ENCODE measurements at places on chromosomes 16 and 17. TPM values are rescaled to one million over a fixed set of nuclear protein-coding genes. Genes with fewer than 3 reads are reported as not detected.

- H3K4me1 ChIP-seq = peaks cover 9% of the 10 kb centered on the region
- no peak overlapping the region for H3K4me3 ChIP-seq
- peak overlapping the region; percentile 71 for H3K27ac ChIP-seq
- no peaks in the 10 kb centered on the region for H3K27me3 ChIP-seq
- no peaks in the 10 kb centered on the region for H3K36me3 ChIP-seq
Measured at GRCh38 chr17:80426671-80427326, 11.8 kb downstream of the ENDOV start.

DNA sequence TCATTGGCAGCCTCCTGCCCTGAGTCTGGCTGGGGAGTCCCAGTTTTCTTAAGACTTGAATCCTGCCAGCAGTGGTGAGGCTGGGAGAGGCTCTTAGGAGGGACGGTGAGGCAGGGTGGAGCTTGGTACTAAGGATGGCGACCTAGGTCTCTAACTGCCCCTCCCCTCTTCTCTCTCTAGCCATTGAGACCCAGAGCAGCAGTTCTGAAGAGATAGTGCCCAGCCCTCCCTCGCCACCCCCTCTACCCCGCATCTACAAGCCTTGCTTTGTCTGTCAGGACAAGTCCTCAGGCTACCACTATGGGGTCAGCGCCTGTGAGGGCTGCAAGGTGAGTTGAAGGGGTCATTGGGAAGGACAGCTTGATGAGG lies 16.4 kb downstream of the GJD3 start:
- H3K4me3 ChIP-seq = no peak overlapping the region
- no peaks in the 10 kb centered on the region for H3K36me3 ChIP-seq
- H3K27ac ChIP-seq = peak overlapping the region; percentile 41
- H3K27me3 ChIP-seq = no peaks in the 10 kb centered on the region
- DNase-seq = no peak

- H3K27me3 ChIP-seq = no peaks in the 10 kb centered on the region
- H3K36me3 ChIP-seq = no peaks in the 10 kb centered on the region
- H3K4me1 ChIP-seq = no peaks in the 10 kb centered on the region
- DNase-seq = no peak
- no peak overlapping the region for H3K27ac ChIP-seq
- no peak overlapping the region for H3K4me3 ChIP-seq
Measured at GRCh38 chr16:1117176-1117900, 21.3 kb upstream of the C1QTNF8 start.

DNA sequence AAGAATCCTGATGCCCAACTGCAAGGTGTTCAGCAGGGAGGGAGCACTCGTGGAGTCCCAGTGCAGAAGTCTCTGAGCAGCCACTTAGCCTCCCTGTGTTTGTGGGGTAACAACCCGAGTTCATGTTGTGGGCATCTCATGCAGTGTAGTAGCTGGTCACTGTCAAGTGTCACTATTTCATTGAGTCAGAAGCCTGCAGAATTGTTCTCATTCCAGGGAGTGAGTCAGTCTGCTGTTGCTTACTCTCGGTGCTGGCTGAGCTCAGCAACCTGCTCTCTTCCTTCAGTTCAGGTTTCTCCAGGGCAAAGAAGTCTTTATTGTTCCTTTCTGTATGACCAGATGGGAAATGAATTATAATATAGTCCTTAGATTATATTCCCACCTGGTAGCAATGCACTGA lies 24.1 kb downstream of the HMOX2 start:
- no peak for DNase-seq
- peaks cover 66% of the 10 kb centered on the region for H3K4me1 ChIP-seq
- H3K4me3 ChIP-seq = no peak overlapping the region
- H3K36me3 ChIP-seq = no peaks in the 10 kb centered on the region

- peak overlapping the region; percentile 72 for H3K27ac ChIP-seq
- peak overlapping the region; percentile 97 for H3K4me3 ChIP-seq
- H3K27me3 ChIP-seq = peaks cover 12% of the 10 kb centered on the region
- H3K4me1 ChIP-seq = peaks cover 56% of the 10 kb centered on the region
- no peaks in the 10 kb centered on the region for H3K36me3 ChIP-seq
- DNase-seq = peak; percentile 90
Measured at GRCh38 chr17:14302431-14303099, 1.7 kb downstream of the HS3ST3B1 start.

DNA sequence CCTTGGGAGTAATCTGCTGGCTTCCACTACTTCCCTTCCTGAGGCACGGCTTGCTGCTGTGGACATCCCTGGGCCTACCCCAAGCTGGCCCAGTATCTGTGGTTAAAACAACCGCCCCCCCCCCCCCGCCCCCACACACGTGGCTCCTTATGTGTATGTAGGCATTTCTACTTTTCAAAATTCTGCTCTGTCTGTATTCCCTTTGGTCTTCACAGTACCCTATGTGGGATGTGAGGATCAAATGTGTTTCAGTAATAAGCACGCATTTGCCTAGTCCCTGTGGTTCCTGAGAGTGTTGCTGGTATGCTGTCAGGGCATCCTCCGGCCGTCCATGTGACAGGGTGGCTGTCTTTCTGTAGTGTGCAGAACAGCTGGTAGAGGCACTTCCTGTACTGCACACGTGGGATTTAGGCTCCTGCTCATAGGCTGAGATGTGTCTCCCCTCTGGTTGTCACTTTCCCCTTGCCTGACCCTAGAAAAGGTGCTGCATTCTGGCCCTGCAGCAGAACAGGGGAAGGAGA lies 2.2 kb downstream of the NT5M start:
- peak overlapping the region; percentile 79 for H3K4me3 ChIP-seq
- H3K4me1 ChIP-seq = peaks cover 23% of the 10 kb centered on the region
- peak overlapping the region; percentile 84 for H3K27ac ChIP-seq
- peak; percentile 76 for DNase-seq

DNA sequence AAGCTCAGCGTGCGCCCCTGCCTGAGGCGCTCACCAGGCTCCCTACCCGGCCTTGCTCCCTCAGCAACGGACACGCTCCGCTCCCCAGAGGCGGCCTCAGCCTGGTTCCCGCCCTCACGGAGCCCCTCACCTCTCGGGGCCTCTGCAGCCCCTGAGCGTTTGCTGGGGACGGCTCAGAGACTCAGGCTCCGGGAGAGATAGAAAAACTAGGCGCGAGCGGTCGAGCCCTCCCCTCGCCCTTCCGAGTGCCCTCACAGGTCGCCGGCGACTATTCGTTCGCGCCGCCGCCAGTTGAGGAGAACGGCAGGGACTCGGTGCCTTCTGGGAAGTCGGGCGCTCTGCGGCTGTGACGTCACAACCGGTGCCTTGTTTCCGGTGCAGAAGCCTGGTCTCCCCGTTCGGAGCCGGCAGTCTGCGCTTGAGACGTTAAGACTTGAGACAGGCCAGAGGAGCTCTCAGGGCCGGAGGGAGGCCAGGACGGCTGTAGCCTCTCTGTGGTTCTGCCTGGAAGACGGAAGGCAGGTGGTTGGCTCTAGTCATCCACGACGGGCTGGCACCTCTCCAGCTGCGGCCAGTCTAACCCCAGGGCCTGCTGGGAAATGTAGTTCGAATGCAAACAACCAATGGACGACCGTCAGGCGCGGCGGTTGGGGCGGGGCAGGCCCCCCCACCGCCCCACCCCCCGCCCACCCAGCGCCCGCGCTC lies at the start of gene ZNF200:
TSS of gene ZNF200 (minus strand) at position 302 of the 705 bp plus-strand sequence. CDS start 1,403 bp downstream, outside the sequence.
- peak; percentile 96 for DNase-seq
- H3K4me1 ChIP-seq = peaks cover 23% of the 10 kb centered on the region
- H3K27ac ChIP-seq = peak within 1 kb of the TSS; percentile 96

GRCh38 chr17:27242951-27243350 lies 51.0 kb upstream of the WSB1 start:
- H3K4me1 ChIP-seq = peaks cover 51% of the 10 kb centered on the region
- no peak overlapping the region for H3K4me3 ChIP-seq
- no peak for DNase-seq

DNA sequence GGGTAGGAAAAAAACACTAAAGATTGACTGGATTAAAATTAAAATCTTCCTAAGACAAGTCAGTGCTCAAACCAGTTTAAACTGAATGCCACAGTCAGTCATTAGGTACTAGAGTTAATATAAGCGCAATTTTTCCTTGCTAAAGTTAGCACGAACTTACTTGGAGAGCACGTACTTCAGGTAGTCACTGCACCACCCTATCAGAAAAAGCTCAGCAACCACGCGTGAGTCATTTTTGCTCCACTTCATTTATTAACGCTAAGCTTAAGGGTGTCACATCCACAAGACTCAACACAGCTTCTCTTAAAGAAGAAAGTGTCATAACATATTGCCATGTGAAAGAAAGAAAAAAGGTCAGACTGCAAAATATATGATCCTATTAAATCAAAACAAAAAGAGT lies 53.1 kb downstream of the TEX2 start:
- no peak overlapping the region for H3K27ac ChIP-seq
- no peaks in the 10 kb centered on the region for H3K27me3 ChIP-seq
- no peak for DNase-seq
- H3K4me1 ChIP-seq = peaks cover 5% of the 10 kb centered on the region

- no peak overlapping the region for H3K27ac ChIP-seq
- no peak for DNase-seq
- no peaks in the 10 kb centered on the region for H3K36me3 ChIP-seq
- H3K27me3 ChIP-seq = peaks cover 32% of the 10 kb centered on the region
- H3K4me1 ChIP-seq = no peaks in the 10 kb centered on the region
- no peak overlapping the region for H3K4me3 ChIP-seq
Measured at GRCh38 chr16:55503726-55504550, 4.9 kb upstream of the LPCAT2 start.

GRCh38 chr17:42141382-42141781 lies 13.4 kb downstream of the RAB5C start:
- no peak overlapping the region for H3K27ac ChIP-seq
- H3K27me3 ChIP-seq = no peaks in the 10 kb centered on the region
- no peak for DNase-seq
- no peak overlapping the region for H3K4me3 ChIP-seq
- H3K36me3 ChIP-seq = no peaks in the 10 kb centered on the region
- H3K4me1 ChIP-seq = peaks cover 11% of the 10 kb centered on the region

Gene ARHGDIG
- total RNA-seq = not detected

Gene SHCBP1
- 54.6 TPM for total RNA-seq

Gene CAPNS2
- not detected for total RNA-seq

Gene FLOT2
- 79.3 TPM for total RNA-seq

Gene ALOX12
- not detected for total RNA-seq

Gene EIF1
- 1,047 TPM for total RNA-seq

Gene MYOCD
- total RNA-seq = not detected

Gene KRT15
- total RNA-seq = not detected

Gene SALL1
- not detected for total RNA-seq

Gene PPL
- not detected for total RNA-seq

Gene GAST
- not detected for total RNA-seq
